Activated CD4-positive, alpha-beta memory T cell treated with anti-CD3 and anti-CD28 coated beads, Interleukin-2, amount 10 ng/mL, durations not matched to agents 7 days and 5 days (primary cell): ENCODE measurements at places on chromosomes 5 and 9. TPM values are rescaled to one million over a fixed set of nuclear protein-coding genes. Genes with fewer than 3 reads are reported as not detected.
A peak's percentile ranks its signal among the peaks of the same experiment; 100 is the strongest.

DNA sequence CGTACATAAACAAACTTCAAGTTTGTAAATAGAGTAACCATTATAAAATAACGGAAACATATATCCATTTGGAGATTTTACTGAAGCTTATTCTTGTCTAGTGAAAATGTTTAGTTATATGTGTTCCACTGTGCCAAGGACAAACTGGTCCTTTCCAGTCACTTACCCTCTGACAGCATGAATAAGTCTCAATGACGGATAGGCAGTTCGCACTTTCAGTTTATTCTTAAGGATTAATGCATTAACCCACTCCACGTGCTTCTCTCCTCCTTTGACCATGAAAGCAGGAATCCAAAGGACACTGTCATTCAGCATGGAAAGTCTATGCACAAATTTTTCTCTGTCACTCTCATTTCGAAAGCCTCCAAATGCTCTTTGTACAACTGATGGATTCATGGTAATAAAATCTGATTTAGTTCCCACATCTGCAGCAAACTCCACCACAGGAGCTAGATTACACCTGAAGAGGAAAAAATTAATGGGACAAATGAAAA is 47.1 kb downstream of the ST8SIA4 start:
- no peak overlapping the region for H3K4me3 ChIP-seq
- peaks cover 54% of the 10 kb centered on the region for H3K36me3 ChIP-seq
- no peaks in the 10 kb centered on the region for H3K27me3 ChIP-seq
- DNase-seq = no peak
- H3K27ac ChIP-seq = peak overlapping the region; percentile 28
- H3K4me1 ChIP-seq = peaks cover 70% of the 10 kb centered on the region

GRCh38 chr5:3564116-3564515 is 31.5 kb upstream of the IRX1 start:
- H3K27me3 ChIP-seq = no peaks in the 10 kb centered on the region
- no peak for DNase-seq
- H3K4me3 ChIP-seq = no peak overlapping the region
- no peaks in the 10 kb centered on the region for H3K4me1 ChIP-seq
- no peaks in the 10 kb centered on the region for H3K36me3 ChIP-seq

Gene PCDHGA2
- not detected for total RNA-seq

Gene FRMPD1
- not detected for total RNA-seq

Gene EGR1
- total RNA-seq = 21.0 TPM
